Stimulated activated CD8-positive, alpha-beta memory T cell treated with anti-CD3 and anti-CD28 coated beads, Interleukin-4, amount 100 ng/mL, for 24 hours (primary cell): ENCODE measurements at places on chromosomes 2 and 18.

DNA sequence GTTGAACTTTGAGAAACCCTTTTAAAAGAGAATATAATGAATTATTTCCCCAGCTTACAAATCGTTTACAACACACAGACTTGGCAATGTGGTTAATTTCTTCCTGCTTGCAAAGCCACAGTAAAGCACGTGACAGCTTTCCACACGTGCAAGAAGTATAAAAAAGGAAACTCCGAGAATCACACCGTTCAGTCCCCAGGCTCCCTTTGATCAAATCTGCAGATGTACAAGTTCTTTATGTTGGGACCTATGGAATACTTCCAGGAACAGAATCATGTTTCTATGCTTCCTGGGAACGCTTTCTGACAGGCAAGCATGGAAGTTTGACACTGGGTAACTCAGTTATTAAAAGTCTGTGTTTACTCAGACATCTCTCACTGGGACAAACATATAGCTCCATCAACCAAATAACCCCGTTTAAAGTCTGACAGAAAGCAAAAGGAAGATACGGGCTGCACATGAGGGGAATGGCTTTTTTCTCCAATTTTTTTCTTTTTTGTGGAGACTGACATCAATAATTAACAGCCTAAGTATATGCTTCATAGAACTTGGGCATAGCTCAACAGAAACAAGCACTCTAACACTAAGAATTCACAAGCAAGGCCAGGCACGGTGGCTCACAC is 134.8 kb downstream of the EIPR1 start:
- DNase-seq = peak; percentile 4

DNA sequence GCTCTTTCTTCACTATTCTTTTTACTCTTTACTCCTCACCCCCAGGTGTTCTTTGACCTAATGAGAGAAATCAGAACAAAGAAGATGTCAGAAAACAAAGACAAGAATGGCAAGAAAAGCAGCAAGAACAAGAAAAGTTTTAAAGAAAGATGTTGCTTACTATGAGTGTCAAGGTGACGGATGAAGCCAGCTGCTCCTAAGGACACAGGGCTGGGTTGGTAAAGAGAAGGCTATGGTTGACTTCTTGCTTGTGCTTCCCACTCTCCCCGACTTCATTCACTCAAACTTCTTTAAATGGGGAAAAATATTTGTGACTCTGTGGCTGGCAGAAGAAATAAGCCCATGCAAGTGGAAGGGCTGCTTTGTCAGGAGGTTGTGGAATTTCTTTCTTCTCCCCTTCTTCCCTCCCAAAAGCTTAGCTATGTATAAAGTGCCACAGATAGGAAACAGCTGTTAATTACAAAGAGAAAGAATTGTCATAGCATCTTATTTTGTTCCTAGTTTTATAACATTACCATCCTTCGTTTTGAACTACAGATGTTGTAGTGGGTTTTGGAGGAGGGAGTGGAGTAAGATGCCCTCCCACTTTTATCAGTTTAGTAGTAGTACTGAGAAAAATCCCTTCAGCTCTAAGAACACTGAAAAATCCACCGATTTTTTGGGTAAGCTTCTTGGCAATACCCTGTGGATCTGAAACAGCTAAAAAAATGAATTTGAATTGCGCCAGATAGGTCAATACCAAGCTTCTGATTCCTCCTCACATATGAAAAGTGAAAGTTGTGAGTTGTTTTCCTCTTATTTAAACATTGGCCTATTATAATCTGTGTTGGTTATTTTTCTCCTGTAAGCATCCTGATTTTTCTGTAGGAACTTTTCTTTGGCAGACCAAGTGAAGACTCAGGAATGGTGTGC is 40.7 kb downstream of the RALB start:
- no peak for DNase-seq

DNA sequence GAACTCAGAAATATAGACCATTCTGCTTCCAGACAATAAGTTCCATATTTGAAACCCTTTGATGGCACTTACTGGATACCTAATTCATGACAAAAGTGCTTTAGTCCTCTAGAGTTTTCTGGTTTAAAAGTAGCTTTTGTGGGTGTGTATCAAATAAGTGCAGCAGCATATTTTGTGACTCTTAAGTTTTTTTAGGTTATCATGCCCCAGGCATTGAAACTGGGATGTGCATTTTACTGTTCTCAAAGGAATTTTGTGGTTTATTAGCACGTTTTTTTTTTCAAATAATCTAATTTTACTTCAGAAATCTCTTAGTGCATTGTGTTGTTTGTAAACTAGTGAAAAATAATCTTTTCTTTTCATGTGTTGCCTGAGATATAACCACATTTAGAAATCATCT is 1.5 kb downstream of the XRCC5 start:
- no peak for DNase-seq

DNA sequence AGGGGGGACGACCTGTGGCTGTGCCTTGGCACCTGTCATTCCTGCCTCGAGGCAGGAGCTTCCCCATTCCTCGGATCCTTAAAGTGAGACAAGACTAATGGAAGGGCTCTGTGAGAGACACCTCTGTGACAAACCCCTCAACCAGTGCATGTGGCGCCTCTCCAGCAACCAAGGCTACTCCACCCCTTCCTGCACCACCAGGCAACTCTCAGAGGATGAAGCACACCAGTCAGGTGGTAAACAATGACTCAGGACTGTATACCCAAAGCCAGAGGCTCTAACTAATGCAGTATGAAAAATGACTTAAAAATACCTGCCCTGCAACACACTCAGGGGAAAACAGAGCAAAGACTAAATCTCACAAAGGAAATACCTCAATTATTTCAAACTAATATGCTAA is 136.9 kb downstream of the UXS1 start:
- no peak for DNase-seq

DNA sequence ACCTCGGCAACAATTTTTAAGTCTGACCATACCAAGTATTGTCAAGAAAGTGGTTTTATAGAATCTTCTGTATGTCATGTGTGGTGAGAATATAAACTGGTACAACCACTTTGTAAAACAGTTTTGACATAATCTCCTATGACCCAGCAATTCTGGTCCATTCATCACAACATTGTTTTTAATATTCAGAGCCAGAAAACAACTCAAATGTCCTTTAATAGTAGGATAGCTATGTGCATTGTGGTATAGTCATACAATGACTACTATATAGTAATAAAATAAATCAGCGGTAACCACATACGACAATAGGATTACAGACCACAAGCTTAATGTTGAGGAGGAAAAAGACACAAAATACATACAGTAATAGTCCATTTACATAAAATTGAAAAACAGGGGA is 175.2 kb upstream of the SPATS2L start:
- no peak for DNase-seq

DNA sequence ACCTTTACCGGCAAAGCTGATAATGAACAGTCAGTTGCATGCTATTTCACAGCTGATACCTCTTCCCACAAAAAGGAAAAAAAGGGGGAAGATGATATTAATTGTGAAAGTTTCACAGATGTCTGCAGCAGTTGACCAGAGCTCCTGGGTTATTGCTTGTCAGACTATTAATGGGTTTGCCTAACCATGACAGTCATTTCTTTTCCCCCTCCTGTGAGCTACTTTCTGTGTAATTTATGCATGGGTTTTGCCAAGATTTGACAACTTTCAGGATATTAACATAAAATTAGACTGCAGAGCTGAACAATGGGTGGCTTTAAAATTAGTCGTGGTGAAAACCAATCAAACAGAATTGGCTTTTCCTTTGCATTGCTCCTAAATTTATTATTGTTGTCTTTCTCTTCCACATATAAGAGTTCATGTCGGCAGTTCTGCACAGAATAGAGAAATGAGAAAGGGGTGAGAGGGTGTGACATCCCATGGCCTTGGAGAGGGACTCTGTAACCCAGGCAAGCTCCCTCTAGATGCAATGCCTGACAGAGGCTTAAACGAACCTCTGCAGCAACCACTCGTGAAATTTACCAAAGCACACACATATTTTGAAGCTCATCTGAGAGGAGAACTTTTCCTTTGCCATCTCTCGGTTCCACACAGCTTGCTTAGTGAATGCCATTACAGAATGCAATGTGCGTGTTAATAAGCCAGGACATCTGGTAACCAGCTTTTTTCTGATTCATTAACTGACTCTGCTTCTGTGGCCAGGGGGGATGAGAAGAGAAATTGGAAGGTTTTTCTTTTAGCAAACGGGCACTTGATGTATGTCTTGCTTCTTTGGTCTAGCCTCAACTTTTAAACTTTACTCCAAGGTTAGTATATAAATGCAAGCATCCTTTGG is 82.2 kb upstream of the ITGA4 start:
- no peak for DNase-seq

GRCh38 chr2:44367591-44367990 is 5.8 kb downstream of the CAMKMT start:
- DNase-seq = no peak

- no peak for DNase-seq
Measured at GRCh38 chr2:54047091-54047490, 68.3 kb upstream of the ACYP2 start.

- no peak for DNase-seq
Measured at GRCh38 chr2:74418312-74418711, 3.1 kb downstream of the C2orf81 start.

- DNase-seq = no peak
Measured at GRCh38 chr2:161159456-161160225, 587 bp upstream of the TANK start.

DNA sequence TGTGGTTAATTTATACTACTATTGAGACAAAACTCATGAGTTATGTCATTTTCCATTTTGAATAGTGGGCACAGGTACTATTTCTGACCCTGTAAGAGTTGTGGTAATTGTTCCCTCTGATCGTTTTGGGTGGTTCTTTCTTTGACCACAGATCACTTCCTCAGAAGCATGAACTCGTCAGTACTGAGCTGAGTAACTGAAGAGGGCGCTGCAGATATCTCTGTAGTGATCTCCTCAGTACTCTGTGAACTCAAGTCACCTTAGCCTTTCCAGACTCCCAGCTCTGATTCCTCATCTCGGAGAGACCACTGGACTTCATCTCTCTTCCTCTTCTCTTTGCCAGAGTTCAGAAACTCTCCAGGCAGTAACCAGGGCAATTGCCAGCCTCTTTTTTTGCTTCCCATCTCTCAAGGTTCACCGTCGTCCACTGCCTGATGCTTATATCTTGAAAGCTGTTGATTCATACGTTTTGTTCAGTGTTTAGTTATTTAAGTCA is 9.4 kb upstream of the IL1RL1 start:
- DNase-seq = peak; percentile 17

- no peak for DNase-seq
Measured at GRCh38 chr2:158731386-158731785, 63.7 kb upstream of the DAPL1 start.

DNA sequence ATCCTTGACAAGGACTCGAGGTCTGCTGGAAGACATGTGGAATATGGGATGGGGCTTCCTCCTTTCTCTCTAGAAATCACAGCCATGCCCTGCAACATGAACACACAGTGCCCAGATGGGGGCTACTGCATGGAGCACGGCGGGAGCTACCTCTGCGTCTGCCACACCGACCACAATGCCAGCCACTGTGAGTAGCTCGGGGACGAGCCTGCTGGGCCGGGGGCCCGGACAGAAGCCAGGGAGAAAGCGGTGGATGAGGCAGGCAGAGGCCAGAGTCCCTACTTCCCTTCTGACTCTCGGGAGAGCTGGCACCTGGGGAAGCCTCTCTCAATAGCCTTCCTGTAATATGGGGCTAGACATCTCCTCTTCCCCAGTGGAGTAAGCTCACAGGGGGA is 50.5 kb downstream of the SNED1 start:
- no peak for DNase-seq

- DNase-seq = no peak
Measured at GRCh38 chr2:139518321-139518720, 738.1 kb upstream of the NXPH2 start.

GRCh38 chr2:212180408-212181083 is 358.1 kb downstream of the ERBB4 start:
- DNase-seq = no peak

DNA sequence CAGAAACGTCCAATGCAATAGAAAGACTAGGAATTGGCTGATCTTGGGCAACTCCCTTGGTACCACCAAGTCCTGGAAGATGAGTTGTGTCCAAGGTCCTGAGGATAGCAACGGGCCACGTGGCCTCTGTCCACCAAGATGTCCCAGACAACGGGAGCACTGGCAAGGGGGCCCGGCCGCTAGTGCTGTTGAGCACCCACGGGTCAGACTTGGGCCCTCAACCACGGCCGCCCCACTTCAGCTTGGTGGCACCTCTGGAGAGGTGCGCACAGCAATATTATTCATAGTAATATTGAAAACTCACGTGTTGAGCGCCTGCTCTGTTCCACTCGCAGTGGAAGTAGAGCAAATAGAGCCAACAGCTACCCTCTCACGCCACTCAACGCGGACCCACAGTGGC is 19.0 kb downstream of the PASK start:
- no peak for DNase-seq

DNA sequence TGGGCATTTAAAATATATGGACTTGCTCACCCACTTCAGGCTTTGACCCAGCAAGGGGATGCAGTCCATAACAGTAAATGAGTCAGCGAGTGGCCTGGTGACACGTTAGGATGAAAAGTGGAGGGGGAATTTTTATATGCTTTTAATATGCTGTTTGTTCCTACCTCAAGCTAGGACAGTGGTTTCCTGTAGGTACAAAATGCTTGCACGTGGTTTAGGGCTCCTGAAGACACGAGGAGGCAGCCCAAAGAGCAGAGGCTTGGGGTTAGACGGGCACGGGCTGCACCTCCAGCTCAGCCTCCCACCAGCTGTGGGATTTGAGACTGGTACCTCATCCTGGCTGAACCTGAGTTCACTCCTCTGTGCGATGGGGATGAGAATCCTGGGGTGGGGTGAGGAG is 306.2 kb upstream of the CXCR4 start:
- DNase-seq = no peak

DNA sequence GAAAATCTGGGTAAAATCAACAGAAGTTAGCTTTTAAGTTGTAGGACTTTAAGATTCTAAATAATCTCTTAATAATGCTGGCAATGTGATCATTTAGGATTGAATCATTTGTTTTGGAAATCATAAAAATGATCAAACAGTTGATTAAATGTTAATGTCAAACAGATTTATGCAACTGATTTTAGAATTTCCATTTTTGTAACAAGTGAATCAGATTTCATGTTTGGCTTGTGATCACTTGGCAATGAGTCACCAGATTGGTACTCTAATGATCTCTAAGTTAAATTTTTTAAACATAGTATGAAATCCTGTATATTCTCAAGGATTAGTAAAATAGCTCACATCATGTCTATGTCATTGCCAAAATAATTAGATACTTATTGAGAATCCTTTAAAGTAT is 50.1 kb upstream of the UNC80 start:
- DNase-seq = no peak

DNA sequence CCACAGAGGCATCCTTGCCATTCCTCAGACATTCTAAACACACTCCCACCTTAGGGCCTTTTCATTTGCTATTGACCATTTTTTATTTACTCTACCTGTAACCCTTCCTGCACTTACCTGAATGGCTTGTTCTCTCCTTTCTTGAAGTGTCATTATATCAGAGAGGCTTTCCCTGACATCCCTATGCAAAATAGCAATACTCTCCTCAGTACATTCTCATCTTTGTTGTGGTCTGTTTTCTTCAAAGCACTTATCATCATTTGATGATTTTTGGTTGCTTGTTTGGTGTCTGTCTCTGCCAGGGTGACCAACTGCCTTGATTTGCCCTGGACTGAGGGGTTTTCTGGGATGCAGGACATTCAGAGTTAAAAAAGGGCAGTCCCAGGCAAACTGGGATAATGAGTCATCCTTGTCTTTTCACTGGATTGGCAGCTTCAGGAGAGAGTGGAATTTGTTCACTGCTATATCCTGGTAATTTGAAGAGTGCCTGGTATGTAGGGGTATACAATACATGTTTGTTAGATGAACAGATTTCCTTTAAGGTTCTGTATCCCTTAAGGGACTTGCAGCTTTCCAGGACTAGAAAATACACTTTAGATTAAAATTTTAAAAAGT is 102.4 kb downstream of the BABAM2 start:
- DNase-seq = no peak
